ENCODE measurements at places on chromosomes 13 and 19.

DNA sequence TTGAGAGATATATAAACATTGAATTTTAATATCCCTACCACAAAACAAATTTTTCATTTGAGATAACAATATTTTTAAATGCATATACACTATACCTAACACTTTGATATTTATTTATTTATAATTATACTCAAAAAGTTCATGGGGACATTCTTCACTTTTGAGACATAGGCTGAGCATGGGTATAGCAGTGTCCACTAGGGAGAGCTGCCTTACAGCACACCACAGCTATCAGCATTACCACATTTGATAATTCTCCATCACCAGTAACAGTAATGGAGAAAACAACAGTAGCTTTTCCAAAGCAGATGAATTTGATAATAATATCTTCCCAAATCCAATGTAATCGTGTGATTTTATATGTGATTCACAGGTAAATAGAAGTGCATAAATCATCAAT lies 626.1 kb downstream of the DACH1 start:
- no peak for DNase-seq

DNA sequence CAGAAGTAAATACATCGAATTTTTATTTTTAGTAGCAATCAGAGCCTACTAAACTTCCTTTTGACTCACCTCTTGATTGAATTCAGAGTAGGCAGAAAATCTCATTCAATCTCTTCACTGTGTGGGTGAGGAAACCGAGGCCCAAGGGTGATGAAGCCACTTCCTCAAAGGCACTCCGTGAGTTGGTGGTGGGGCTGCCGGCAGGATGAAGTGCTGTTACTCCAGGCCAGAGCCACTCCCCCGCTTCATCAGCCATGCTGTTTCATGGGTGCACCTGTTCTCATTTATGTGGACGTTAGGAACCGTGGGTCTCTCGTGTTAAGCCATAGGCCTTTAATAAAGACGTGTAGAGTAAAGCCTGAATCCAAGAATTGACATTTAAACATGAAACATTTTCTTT lies 13.2 kb downstream of the ING1 start:
- DNase-seq, result peak; percentile 70

DNA sequence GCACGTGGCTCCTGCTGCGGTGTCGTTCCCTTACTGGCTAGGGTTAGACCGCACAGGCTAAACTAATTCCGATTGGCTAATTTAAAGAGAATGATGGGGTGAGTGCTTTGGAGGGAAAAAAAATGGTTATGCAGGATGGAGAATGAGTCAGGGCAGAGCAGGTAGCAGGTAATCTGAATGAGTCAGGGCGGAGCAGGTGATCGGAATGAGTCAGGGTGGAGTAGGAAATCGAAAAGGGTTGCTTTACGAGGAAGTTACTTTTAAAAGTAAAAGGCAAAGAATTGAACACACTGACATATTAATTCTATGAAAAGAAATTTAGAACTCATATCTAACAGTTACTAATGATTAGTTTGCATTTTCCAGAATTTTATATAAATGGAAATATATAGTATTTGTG lies 335.5 kb downstream of the FOXO1 start:
- DNase-seq, result no peak

GRCh38 chr13:41674246-41674645 lies 216.9 kb downstream of the RGCC start:
- no peak for DNase-seq

GRCh38 chr13:25371875-25372283 lies at the start of gene ATP8A2:
ATP8A2 (plus strand) TSS chr13:25371974; CDS start chr13:25372213, 239 bp downstream.
- no peak for DNase-seq

- DNase-seq, result no peak
These were observed 117.9 kb downstream of the EFNB2 start for GRCh38 chr13:106417467-106418110.

- no peak for DNase-seq
These were observed 32.6 kb downstream of the SHISA2 start for GRCh38 chr13:26019251-26019650.

- DNase-seq, result peak; percentile 94
These were observed 6.0 kb upstream of the PRR19 start for GRCh38 chr19:42295831-42296525.

GRCh38 chr13:40379196-40379595 lies 287.2 kb downstream of the FOXO1 start:
- no peak for DNase-seq

DNA sequence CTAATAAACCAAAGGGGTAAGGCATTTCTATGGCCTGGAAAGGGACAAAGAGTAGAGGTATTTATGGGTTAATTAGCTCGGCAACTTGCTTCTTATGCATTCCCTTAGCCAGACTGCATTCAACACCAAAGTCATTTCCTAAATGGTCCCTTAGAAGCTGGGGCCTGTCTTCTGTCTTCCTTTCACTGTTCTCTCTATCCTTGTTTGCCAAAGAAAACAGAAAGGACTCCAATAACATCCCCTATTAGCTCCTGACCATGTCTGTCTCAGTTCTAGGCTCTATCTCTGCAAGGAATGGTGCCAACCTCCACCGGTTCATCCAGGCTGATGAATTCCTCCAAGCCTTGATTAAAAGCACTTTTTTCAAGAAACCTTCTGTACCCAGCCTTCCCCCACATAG lies 123.5 kb downstream of the KCTD12 start:
- no peak for DNase-seq

DNA sequence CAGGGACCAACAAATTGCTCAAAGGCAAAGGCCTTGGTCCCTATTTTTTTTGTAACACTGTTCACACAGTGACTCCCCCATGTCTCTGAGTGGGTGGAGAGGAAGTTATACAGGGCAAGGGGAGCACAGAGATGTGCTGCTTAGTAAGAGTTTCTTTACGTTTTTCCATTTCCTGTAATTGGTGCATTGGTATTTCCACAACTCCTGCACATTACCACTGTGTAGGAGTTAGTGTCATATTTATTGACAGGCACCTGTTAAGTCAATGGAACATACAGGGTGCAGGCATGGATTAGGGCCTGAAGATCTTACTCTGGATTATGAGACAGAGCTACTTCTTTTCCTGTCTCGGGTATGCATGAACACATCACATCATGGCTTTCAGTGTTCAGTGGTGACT lies 45.2 kb downstream of the SOX21 start:
- DNase-seq, result no peak

DNA sequence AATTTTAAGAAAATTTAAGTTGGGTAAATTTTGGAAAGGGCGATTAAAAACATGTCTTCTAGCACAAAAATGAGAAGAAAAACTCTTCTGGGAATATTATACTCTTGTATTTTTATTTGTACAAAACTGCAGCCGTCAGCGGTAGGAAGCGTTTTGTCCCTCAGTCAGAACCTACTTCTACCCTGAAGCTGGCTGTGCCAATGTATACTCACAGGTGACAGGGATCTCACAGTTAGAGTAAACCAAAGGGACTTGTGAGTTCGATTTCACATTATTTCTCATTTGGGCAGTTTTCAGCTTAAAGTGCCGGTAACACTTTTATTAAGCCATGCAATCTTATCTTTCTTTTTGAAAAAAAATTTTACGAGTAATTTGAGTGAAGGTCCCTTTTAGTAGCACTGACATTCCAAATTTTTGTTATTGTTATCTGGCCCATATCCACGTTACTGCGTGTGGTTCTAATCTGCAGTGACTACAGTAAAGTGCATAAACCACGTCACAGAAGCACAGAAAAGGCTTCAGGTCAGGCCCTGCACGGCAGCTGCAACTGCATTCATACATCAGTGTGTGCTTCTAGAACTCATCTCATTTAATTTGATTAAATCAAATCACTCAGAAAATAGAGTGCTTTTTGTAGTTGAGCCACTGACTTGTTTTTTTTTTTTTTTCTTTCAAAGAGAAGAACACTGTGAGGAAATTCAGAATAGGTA lies 387.3 kb downstream of the LIG4 start:
- DNase-seq, result no peak

DNA sequence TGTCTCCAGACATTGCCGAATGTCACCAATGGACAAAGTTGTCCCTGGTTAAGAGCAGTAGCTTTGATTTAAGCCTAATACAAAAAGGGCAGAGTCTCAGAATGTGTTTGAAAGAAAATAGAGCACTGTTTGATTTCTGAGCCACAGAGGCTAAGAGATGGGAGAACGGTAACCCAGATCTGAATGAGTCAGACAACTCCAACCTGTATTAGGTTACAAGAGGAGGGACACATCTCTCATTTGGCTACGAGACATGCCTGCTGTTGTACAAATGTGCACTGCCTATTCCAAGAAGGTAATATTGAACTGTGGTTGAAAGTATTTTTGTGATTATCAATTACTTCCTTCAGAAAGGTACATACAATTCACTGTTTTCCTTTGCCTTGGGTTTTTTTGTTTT lies 4.9 kb upstream of the HSPH1 start:
- no peak for DNase-seq

DNA sequence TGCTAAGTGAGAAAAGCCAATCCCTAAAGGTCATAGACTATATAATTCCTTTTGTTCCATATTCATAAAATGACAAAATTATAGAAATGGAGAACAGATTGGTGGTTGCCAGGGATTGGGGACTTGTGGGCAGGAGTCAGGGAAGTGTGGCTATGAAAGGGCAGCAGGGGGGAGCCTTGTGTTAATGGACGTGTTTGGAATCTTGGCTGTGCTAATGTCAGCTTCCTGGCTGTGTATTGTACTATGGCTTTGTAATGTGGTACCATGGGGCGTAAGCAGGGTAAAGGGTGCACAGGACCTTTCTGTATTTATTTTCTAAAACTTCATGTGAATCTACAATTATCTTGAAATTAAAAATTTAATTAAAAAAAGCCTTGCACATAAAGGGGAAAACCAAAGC lies 248.5 kb downstream of the UQCRFS1 start:
- DNase-seq, result no peak

GRCh38 chr13:25200783-25201182 lies 28.7 kb upstream of the AMER2 start:
- no peak for DNase-seq

GRCh38 chr13:94063096-94063495 lies 416.4 kb downstream of the DCT start:
- no peak for DNase-seq

GRCh38 chr13:109494925-109495369 lies 291.4 kb downstream of the IRS2 start:
- DNase-seq, result no peak

GRCh38 chr13:111469916-111470506 lies 149.6 kb downstream of the TEX29 start:
- DNase-seq, result no peak

DNA sequence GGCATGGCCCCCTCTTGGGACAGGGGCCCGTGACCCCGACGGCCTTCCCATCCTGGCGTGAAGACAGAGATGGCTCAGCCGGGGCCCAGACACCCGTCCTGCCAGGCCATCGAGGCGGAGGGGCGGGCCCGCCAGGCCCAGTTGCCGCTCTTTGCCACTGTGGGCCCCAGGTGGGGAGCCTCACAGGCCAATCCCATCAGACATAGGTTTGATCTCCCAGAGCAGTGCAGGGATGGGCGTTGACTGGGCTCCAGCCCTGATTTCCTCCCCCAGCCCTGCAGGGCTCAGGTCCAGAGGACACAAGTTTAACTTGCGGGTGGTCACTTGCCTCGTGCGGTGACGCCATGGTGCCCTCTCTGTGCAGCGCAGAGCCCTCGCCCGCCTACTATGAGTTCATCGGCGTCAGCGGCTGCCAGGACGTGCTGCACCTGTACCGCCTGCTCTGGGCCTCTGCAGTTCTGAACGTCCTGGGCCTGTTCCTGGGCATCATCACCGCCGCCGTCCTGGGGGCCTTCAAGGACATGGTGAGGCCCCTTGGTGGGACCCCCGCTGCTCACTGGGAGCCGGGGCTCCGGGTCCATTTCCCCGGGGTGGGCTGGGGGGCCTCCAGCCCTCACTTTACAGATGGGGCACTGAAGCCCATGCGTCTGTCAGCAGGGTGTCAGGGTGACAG lies 42.4 kb downstream of the TMEM255B start:
- DNase-seq, result no peak

- no peak for DNase-seq
These were observed 178.5 kb downstream of the PRR20E start for GRCh38 chr13:57345526-57345925.

DNA sequence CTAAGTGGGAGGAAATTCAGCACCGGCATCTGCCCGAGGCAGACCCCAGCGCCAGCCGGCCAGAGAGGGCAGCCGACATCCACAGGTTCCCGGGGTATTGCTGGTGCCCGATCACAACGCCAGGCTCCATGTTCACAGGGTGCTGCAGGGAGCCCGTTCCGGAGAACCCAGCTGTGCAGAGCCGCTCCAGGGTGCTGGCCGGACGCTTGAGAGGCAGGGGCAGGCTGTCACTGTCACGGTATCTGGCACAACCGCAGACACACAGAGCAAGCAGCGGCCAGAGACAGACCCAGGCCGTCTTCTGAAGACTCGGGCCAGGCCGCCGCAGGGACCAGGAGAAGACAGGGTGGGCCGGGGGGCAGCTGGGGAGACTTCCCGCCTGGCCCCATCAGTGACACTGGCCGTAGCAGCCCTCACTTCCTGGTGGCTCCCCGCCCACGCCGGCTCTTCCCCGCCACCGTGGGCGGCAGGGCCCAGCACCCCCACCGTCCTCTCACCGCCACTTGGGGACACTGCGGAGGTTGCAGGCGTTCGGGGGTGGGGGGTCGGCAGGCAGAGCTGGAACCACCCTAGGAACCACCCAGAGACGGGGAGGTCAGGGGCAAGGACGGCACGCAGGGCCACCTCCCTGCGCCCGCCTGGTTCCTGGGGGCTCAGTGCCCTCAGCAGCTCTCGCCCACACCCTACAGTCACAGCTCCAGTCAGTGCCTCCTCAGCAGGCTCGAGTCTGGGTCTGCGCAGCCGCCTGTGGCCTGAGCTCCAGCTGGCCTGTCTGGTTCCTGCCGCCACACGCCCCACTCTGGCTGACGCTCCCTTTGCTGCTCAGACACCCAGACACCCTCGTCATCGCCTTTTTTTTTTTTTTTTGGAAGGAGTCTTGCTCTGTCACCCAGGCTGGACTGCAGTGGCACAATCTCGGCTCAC lies 3.8 kb downstream of the RNF126 start:
- no peak for DNase-seq

DNA sequence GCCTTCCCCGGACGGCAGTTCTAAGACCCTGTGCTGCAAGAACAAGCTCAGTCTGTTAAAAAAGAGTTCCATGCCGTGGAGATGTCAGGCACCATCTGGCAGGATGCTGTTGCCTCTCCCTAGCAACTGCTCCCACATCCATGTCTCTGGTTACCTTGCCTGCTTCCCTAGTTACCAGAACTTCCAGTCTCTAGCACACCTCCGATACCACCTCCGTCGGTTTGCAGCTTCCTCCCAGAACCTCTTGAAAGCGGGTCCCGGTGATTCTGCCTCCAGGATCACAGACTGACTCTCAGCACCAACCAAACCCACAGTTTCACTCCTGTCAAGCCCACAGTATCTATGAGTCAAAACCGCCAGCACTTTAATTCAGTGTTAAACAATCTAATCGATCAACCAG lies 55.4 kb downstream of the KCTD12 start:
- no peak for DNase-seq

- no peak for DNase-seq
These were observed 1.4 kb downstream of the ASPDH start for GRCh38 chr19:50512112-50512998.

DNA sequence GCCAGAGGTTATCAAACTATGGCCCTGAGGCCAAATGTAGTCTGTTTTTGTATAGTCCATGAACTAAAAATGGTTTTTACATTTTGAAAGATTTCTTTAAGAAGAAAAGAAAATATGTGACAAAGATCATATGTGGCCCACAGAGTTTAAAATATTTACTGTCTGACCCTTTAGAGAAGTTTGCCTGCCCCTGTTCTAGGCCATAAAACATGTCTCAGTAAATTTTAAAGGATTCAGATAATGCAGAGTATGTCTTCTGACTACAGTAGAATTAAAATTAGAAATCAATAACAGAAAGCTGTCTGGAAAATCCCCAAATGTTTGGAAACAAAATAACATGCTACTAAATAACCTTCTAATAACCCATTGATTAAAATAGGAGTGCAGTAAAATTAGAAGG lies 86.3 kb downstream of the KCNRG start:
- no peak for DNase-seq

Measured in stimulated activated CD4-positive, alpha-beta T cell treated with anti-CD3 and anti-CD28 coated beads, Interleukin-2, amount 100 ng/mL, for 24 hours (primary cell).